ENCODE measurements at places on chromosomes 4 and X.

DNA sequence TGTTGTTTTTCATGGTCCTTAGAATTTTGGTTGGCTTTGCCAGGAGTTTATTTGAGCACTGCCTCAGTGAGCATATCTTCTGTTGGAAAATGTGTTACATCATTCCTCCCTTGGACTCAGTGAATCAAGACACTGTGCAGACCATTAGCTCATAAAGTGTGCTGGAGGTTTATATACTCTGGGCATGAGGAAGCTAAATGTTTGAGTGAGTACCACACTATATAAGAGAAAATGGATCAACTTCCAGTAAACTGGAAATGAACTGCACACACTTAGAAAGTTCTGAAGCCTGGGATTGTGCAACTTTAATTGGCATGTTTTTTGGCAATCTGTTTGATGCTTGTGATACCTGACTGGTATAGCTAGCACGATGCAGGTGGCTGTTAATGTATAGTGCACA is 75.9 kb downstream of the LIMCH1 start:
- DNase-seq, result no peak

- peak; percentile 48 for DNase-seq
Observed at GRCh38 chr4:156775813-156776212, 195.8 kb downstream of the PDGFC start.

DNA sequence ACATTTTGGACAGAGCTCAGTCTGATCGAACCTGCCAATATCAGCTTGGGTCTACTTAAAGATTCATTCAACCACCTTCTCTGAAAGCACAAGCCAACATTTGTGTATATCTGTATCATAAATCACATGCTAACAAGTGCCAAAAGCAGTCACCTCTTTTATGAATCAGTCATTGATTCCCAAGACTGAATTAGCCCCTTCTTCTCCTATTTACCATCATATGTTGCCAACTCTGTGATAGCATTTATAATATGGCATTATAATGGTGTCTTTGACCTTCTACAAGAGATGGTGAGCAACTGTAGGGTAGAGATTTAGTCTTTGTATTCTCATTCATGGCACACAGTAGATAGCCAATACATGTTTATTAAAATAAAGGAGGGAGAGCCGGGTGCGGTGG is 61.4 kb downstream of the DDX53 start:
- DNase-seq, result no peak

- DNase-seq, result no peak
Observed at GRCh38 chr4:2284934-2285612, 23.2 kb upstream of the MXD4 start.

GRCh38 chr4:22348410-22348809 is 167.5 kb downstream of the ADGRA3 start:
- DNase-seq, result no peak

GRCh38 chr4:36332023-36332781 is 50.8 kb downstream of the DTHD1 start:
- peak; percentile 97 for DNase-seq

- no peak for DNase-seq
Observed at GRCh38 chr4:126369076-126369475, 1054.3 kb downstream of the FAT4 start.

- no peak for DNase-seq
Observed at GRCh38 chrX:140971099-140971795, 31.1 kb upstream of the SPANXB1 start.

DNA sequence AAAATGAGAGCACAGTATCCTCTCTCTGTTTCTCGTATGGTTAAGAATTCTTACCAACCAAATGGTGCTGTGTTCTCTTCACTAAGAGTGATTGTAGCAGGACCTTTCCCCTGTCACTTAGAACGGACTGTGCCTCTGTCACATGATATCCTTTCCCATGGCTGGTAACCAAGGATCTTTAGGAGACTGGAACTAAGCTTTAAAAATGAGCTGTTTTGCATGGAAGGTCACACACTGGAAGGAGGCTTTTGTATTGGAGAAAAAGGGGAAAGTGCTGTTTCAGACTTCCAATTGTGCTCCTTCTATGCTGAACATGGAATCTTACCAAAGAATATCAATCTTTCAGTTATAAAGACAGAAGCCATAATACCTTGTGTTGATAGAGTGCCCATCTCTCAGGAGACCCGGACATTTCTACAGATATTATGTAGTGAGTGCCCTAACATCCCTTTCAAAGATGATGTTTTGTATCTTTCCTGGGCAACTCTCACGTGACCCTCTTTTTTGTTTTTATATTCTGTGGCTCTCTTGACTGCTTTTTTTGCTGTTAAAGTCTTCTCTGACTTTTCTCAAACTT is 148.6 kb downstream of the SLC4A4 start:
- DNase-seq, result peak; percentile 77

DNA sequence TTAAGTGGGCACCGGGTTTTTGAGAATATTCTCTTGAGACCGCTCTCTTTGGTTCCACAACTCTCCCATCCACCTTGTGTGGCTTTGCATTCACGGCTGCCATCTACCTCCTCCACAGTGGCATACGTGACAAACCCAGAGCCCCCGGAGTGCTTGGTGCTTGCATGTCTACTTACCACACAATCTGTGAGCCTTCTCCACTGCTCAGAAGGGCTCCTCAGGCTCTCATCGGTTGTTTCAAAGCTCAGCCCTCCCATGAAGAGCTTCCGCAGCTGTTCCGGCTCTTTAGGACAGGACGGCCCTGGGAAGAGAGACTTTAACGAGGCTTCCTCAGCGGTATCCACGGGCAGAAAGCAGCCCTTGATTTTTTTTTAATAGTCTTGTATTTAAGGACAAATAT is 167.6 kb upstream of the ANK2 start:
- DNase-seq, result no peak

DNA sequence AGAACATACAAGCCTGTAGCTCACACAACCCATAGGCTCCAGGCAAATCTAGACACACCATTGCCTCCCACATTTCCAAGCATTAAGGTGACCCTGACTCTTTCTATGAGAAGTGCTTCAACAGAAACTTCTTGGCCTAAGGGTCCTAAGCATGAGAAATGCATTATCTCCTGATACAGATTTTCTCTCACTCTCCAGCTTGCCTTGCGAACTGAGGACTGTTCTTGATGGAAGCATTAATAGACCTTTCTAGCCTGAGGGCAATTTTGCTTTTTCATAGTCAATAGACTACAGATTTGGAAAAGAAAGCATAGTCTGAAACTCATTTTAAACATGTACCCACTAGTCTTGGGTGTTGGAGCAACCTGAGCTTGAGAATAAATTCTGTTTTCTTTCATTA is 1801.3 kb upstream of the PCDH7 start:
- no peak for DNase-seq

DNA sequence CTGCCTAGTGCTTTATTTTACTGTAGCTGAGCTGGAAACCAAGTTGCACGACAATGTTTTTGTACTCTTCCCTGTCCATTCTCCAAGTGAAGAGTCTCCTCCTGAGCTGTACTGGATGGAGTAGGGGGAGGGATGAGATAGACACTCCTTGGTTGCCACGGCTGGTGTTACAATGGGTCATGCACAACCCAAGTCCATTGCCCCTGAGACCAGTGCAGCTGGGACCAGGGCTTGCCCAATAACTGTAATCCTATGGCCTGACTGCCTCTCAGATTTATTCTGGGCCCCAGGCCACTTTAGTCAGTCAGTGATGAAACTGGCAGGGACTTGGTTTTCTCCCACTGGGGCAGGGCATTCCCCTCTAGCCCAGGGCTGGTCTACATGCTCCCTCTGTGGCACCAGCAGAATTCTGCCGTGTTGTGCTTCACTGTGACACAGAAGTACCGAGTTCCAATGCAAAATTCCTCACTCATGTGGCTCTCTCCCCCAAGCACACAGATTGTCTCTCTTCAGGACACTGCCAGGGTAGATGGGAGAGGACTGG is 203.3 kb upstream of the PCDH18 start:
- no peak for DNase-seq

DNA sequence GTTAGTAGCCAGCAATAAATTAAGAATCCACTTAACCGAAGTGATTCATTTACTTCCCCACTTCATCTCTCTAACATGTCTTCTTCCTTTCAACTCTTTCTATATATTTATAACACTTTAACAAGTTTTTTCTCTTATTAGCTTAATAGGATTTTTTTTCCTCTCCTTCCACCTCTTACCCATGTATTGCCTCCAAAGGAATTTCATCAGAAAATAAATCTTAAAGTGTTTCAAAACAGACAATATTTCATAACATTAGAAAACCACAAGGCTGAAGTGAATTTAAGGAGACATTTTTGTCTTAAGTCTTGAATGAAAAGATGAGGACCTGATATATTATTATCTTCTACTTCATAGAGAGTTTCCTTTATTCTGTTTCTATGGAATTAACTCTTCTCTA is 101.5 kb downstream of the PDGFC start:
- no peak for DNase-seq

DNA sequence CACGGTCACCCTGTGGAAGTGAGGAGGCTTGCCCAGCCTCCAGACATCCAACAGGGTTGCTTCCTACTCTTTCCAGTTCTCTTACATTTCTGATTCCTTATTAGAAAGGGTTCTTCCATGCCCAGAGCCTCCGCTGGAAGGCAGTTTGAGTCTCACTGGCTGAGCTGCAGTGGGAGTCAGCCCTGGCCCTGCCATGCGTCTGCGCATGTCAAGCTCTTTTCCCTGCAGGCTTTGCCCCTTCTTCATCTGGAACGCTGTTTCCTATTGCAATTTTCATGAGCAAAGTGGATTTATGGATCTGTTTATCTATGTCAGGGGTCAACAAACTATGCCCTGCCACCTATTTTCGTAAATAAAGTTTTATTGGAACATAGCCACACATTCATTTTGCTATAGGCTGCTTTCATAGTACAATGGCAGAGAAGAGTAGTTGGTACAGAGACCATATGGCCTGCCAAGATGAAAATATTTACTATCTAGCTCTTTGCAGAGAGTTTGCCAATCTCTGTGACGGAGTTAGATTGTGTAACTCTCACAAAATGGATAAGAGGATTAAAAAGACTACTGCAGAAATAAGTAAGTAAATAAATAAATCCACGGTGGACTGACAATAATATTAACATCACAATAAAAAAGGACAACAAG is 3.9 kb upstream of the CHRNA9 start:
- no peak for DNase-seq

DNA sequence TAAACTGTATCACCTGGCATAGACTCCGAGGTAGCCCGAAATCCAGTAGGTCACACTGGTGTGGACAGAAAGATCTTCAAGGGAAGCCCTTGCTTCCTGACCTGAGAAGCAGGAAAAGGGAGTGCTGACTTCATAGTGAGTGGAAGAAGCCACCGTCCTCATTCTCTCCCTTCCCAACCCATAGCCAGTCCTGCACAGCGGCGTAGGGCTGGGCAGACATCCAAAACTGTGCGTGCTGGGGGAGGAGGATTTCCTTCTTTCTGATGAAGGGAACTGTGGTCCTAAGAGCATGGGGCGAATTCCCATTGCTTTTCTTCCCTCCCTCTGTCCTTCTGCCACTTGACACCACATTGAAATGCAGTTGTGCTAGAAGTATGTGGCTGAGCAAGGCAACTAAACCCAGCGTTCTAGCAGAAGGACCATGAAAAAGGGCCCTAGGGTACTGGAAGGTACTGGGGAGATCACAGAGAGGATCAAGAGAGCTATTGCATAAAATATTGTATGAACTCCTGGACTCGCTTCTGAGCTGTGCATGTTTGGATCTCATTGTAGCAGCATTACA is 66.9 kb downstream of the STOX2 start:
- DNase-seq, result peak; percentile 61

- DNase-seq, result no peak
Observed at GRCh38 chr4:182193311-182193710, 49.9 kb upstream of the TENM3 start.

GRCh38 chrX:18885328-18886004 is 98.4 kb downstream of the PHKA2 start:
- no peak for DNase-seq

- DNase-seq, result no peak
Observed at GRCh38 chrX:54931107-54931506, 10.5 kb downstream of the TRO start.

GRCh38 chr4:154015578-154015977 is 226.7 kb upstream of the SFRP2 start:
- DNase-seq, result no peak

DNA sequence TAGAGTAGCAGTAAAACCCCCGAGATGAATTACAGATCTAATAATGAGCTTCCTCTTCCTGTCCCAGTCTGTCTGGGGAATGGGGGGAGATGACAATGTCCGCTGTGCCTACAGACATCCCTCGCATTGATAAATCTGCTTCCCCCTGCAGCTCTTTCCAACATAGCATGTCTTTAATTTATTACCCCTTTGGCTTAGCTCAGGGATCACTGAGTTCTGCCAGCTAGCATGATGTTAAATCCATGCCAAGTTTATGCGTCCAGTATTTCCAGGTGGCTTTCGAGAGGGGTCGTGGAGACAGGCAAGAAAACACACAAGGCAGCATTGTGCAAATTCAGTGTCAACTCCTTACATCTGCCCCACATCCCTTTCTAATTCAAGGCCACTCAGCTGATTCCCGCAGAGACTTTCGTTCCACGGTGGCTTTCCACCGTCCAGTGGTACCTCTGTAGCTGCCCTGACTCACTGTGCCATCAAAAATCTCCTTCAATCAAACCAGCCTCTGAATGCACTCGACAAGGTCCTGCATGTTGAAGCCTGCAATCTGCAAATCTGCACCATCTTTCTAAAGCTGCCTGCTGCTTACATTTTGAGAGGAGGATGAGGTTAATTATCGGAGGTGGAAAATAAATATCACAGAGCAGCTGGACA is 75.1 kb downstream of the MXRA5 start:
- peak; percentile 1 for DNase-seq

DNA sequence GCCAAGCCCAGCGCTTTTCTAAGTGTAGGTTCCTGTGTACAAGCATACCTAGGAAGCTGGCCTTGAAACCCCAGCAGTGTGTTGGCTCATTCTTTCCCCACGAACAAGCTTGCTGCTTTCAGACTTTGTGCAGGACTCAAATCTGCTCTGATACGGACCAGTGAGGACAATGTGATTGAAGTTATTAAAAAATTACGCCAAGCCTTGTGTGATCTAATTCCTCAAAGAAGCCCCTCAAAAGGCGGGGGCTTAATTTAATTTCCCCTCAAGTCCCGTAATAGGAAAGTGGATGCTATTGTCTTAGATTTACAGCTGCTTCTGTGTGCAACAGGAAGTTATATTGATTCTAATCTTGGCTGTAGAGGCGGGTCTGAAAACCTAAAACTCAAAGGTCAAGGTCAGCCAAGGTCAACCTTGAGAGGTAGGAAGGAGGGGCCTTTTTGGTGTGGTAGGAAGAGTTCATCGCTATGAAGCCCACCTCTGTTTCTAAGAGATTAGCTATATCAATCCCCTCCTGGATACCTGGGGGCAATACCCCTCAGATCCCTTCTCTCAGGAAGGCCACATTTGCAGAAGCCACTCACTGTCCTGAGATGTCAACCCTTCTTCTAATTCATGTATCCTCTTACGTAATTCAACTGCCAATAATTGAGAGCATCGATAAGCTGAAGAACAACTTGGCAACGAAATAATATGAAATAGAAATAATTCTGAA is 45.1 kb downstream of the TBC1D9 start:
- no peak for DNase-seq

- no peak for DNase-seq
Observed at GRCh38 chrX:129115104-129115503, 408.2 kb downstream of the SMARCA1 start.

- DNase-seq, result no peak
Observed at GRCh38 chrX:41043674-41044345, 41.4 kb upstream of the USP9X start.

All from globus pallidus (tissue), 1 donor.